GM23248 (cell line): ENCODE measurements at places on chromosomes 5 and 9.
A peak's percentile ranks its signal among the peaks of the same experiment; 100 is the strongest.

DNA sequence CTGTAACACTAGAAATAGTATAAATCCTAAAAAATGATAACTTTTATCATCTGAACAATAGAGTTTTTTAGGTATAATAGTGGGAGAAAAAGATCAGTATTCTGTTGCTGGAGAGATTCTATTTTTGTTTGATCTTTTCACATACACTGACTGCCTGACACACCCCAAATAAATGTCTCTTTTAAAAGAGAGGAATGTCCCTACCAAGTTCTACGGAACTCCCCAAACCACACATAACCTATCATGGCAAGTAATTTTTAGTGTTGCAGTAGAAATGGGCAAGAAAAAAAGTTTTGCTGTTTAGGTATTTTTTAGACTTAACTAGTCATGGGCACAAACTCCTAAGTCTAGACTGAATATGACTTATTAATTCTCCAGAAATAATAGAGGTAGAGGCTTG is 139.1 kb downstream of the ELAVL2 start:
- DNase-seq: no peak

DNA sequence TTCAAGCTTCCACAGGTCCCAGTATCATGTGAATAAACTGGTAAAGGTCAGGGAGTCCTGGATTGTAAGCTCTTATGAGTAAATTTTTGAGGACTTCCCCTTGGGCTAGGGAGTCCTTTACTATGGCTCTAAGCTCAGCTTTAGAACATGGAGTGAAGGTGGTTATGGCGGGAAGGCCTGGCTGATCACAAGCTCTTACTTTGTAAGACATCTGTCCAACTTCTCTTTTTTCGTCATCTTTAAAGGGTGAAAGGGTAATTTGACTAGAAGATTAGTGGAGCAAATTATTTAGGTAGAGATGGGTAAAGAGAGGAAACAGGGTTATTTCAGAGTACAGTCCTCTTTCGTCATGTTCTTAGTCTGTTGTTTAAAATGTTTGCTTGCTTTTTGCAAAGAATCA is 155.4 kb downstream of the AOPEP start:
- DNase-seq: no peak

DNA sequence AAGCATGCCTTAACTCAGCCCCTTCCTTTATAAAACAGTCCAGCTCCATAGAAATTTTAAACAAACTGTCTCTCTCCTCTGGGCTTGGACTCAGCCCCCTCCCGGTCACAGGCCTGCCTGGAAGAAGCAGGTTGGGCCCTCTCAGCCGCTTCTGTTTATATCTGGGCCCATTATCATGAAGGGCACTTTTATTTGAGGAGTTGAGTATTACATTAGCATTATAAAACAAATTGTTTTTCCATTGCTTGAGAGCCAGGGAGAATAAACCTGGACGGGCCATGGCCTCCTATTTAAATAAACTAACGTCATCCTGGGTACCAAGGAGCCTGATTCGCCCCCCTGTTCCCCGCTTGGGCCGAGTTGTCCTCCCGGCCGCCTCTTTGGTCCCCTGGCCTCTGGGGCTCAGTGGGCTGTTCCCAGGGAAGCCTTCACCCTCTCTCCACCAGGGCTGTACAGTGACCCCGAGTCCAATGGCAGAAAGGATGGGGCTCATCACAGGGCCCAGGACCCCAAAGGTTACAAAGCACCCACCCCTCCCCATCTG is 13.2 kb downstream of the IRX2 start:
- no peak for DNase-seq

- peak; percentile 38 for DNase-seq
Observed at GRCh38 chr9:131593091-131593820, 47.9 kb downstream of the PRRT1B start.

GRCh38 chr9:91166796-91167366 is 194.8 kb downstream of the AUH start:
- peak; percentile 44 for DNase-seq

DNA sequence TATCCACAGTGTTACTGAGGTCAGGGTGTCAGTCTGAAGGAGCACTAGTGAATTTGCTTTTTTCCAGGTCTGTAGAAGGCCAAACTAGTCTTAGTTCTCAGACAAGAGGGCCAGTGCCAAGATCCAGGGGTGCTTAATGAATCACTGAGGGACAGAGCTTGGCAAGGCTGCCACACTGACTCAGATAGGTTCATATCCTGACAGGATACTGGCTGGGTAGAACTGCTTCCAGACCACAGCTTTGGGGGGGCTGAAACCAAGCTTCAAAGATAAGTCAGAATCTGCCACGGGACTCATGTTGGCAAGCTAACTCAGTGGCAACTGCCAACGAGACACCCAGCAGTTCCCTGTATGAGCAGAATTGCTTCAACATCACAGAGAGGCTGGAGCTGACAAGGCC is 1125.4 kb downstream of the EFNA5 start:
- DNase-seq: no peak

DNA sequence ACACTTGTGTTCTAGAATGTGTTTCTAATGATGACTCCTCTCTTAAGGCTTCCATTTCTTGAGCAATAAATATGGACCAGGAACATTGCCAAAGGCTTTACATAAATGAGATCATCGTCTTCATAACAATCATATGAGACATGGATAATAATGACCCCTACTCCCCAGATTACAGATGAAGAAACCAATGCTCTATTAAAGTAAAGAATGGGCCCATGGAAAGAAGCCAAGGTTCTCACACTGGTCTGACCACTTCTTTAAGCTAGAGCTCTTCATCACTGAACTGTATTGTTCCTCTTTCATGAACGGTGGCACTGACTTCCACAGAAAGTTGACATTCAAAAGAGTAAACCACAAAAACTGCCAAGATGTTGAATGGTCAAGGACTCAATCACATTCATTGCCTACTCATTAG is 65.3 kb downstream of the MARCHF3 start:
- peak; percentile 89 for DNase-seq

DNA sequence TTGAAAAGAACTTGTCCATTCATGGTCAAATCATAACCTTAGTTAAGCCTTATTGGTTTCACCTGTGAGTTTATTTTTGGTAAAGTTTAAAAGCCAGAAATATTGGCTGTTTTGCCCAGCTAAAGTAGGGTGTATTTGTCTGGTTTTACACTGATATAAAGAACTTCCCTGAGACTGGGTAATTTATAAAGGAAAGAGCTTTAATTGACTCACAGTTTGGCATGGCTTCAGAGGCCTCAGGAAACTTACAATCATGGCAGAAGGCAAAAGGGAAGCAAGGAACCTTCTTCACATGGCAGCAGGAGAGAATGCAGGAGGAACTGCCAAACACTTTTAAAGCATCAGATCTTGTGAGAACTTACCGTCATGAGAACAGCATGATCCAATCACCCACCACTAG is 55.3 kb downstream of the JAKMIP2 start:
- no peak for DNase-seq

- no peak for DNase-seq
Observed at GRCh38 chr5:2758632-2759031, 7.2 kb upstream of the IRX2 start.

DNA sequence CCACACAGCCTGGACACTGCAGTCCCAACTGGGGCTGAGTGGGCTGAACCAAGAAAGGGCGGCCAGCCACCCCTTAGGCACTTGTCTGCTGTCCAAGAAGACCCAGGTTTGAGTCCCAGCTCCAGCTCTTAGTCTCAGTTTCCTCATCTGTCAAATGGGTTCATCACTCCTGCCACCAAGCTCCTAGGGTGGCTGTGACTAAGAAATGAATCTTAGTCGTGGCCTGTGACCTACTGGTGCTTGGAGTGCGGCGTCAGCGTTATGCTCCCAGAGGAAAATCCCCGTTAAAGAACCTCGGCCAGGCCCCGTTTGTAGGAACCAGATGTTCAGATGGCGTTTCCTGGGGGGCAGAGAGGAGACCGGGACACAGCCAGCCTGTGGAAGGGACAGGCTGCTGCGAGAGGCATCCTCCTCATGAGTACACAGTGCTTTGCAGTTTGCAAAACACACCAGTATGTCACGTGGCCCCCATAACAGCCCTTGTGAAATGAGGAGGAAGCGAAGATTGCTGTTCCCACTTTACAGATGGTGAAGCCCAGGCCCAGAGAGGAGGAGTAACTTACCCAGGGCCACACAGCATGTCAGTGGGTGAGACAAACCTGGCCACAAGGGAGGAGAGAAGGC is 3.3 kb downstream of the FIBCD1 start:
- no peak for DNase-seq

GRCh38 chr9:77679088-77679487 is 31.0 kb upstream of the GNA14 start:
- peak; percentile 5 for DNase-seq

GRCh38 chr9:761176-761792 is 80.2 kb upstream of the DMRT1 start:
- peak; percentile 35 for DNase-seq

- no peak for DNase-seq
Observed at GRCh38 chr5:107937204-107937603, 266.5 kb upstream of the EFNA5 start.

DNA sequence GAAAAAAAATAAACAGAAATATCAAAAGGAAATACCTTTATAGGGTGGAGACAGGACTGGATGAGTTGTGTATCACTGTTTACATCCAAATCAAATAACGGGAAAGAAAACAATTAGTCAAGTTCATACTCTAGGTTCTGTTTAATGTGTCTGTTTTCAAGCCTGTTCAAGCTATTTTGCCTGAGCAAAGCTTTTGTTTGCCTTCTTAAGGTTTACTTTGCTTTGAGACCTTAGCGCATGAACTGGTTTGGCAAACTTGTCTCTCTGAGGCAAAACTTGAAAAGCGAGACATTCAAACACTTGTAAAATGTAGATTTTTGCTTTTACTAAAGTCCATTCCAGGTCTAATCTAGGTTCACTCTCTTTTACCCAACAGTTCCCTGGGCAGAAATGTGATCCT is 174.1 kb upstream of the RFX3 start:
- DNase-seq: no peak

DNA sequence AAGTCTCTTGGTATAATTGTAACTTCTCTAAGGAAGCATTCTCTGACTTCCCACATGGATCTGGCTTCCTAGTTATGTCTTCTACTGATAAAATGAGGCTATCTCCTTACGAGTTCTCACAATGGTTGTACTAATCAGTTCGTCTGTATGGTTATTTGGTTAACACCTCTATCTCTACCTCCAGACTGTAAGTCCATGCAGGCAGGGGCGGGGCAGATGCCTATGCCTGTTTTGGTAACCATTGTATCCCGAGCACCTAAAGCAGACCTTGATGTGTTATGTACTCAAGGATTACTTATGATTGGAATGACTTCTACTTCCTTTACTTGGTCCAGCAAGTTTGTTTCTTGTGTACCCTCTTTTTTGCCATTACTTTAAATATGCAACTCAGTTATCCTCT is 125.0 kb upstream of the PITX1 start:
- no peak for DNase-seq

- no peak for DNase-seq
Observed at GRCh38 chr5:168159425-168159824, 132.0 kb upstream of the WWC1 start.

DNA sequence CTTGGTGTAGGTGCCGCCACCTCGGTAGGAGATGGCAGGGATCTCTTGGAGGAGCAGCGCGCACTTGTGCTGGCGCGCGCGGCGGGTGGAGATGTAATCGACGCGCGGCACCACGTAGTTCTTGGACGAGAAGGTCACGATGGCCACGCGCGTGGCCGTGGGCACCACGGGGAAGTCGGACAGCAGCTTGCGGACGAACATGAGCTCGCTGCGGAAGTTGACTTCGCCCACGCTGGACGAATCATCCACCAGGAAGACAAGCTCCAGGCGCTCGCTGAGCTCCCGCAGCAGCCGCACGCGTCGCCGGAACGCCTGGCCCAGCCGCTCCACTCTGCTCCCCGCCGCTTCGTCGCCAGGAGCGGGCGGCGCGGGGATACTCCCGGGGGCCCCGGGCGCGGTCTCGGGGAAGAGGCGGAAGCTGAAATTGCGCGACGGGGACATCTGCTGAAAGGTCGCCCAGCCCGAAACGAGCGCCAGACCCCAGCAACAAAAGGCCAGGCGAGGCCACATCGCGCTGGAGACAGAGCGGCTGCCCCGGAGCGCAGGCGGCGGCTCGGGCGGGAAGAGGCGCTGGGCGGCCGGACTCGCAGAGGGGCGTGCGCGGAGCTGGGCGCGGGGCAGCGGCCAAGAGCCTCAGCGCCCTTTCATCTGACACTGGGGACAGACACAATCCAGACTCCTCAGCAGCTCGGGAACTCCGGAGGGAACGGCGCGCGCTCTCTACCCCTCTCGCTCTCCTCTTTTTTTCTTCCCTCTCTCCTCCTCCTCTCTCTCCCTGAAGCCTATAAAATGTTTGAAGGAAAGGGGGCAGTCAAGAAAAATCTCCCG is at the start of gene SVEP1:
SVEP1 (minus strand) TSS at position 708 of the 828 bp plus-strand sequence; CDS start at position 510, 198 bp downstream.
- DNase-seq: peak; percentile 92

- no peak for DNase-seq
Observed at GRCh38 chr5:133881576-133882388, 86.6 kb downstream of the C5orf15 start.

GRCh38 chr9:96448546-96449170 is 1.3 kb upstream of the HABP4 start:
- peak; percentile 12 for DNase-seq

GRCh38 chr9:20225826-20226225 is 396.5 kb downstream of the MLLT3 start:
- DNase-seq: peak; percentile 13

GRCh38 chr5:52950686-52951085 is 38.5 kb upstream of the ITGA2 start:
- no peak for DNase-seq

GRCh38 chr5:87825583-87825982 is 412.9 kb upstream of the CCNH start:
- no peak for DNase-seq

GRCh38 chr5:90221951-90222350 is 187.6 kb downstream of the CETN3 start:
- peak; percentile 28 for DNase-seq

DNA sequence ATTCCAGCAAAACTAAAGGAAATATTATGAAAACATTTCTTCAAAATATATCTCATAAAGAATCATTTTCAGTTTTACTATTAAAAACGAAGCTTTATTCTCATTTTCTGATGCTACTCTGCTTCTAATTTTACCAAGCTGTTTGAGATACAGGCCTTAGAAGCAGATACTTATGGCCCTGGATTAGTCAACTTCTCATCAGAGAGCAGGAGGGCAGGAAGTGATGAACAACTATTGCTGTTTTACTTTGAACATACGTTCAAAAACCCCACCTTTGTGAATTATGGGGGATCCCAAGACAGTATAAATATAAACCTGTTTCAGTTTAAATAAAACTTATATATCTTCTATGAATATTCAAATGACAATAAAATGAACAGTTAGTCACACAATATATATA is 16.0 kb downstream of the MPDZ start:
- DNase-seq: peak; percentile 23

DNA sequence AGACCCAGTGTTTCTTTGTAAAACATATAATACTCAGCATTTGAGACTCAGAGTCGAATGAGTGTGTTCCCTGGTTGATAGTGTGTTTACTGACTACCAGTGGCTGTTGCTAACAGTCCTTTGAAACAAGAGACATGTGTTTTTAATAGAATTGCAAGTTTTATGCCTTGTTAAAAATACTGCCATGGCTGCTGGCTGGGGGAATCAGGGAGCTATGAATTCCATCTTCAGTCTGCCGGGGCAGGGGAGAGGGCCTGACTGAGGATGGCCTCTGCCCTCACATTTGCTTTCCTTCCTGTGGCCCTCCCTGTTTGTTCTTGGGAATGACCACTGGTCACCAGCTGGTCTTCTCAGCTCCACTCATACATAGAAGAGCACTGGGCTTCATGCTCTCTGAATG is 63.8 kb downstream of the PDZD2 start:
- peak; percentile 11 for DNase-seq
